ENCODE measurements at places on chromosomes 7 and 10.
A peak's percentile ranks its signal among the peaks of the same experiment; 100 is the strongest.

DNA sequence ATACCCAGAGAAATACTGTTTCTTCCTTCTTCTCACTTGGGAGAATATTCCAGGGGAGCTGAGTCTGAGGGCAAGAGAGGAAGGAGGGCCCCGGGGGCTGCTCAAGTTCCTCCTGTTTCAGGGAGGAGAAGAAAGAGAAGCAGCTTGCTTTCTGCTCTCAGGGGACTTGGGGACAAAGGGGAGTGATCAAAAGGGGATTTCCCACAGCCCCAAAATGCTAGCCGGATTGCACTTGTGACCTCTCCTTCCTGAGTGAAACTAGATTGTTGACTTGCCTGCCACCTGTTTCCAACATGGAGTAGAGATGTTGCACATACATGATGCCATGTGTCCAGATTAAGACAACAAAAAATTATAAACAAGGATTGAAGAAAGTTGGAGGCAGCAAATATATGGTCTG is 28.7 kb upstream of the PDCD4 start:
- no peak for DNase-seq

GRCh38 chr7:127910670-127911069 is 120.6 kb downstream of the LRRC4 start:
- DNase-seq = no peak

DNA sequence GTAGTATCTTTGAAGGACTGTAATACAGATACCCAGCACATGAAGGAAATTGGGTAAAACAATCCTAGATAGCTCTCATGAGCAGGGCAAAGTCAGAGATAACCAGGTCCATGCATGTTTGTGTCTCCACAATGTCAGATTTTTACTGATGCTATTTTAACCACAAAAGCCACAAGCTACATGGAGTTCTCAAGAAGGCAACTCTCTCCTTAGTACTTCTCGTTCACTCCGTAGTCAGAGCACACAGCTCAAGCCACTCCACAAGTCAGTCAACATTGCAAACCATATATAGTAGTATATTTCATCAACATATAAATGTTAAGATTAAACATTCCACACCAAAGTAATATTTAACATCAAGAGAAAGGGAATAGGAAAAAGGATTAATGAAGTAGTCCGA is 98.0 kb upstream of the PIK3CG start:
- DNase-seq = peak; percentile 41

DNA sequence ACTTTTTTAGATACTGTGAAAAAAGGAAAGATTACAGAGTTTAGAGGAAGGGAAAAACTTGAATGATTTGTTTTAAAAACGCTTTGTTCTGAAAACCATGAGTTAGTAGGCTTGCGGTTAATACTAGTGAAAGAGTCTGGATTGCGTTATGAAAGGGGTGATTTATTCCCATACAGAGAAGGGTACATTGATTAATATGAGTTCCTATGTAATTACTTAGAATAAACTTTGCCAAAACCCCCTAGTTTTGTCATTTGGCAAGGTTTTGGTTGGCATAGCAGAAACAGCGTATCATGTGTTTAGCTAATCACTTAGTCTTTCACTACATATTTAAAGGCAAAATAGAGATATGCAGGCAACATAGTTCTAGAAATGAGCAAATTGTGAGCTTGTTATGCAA is 91.2 kb upstream of the POT1 start:
- no peak for DNase-seq

- DNase-seq = peak; percentile 46
Observed at GRCh38 chr7:51141451-51142003, 175.1 kb downstream of the COBL start.

- no peak for DNase-seq
Observed at GRCh38 chr10:133530506-133530905, 3.3 kb downstream of the CYP2E1 start.

- no peak for DNase-seq
Observed at GRCh38 chr7:114112806-114113205, 194.0 kb upstream of the PPP1R3A start.

GRCh38 chr10:67156239-67156638 is 230.4 kb downstream of the LRRTM3 start:
- DNase-seq = no peak

DNA sequence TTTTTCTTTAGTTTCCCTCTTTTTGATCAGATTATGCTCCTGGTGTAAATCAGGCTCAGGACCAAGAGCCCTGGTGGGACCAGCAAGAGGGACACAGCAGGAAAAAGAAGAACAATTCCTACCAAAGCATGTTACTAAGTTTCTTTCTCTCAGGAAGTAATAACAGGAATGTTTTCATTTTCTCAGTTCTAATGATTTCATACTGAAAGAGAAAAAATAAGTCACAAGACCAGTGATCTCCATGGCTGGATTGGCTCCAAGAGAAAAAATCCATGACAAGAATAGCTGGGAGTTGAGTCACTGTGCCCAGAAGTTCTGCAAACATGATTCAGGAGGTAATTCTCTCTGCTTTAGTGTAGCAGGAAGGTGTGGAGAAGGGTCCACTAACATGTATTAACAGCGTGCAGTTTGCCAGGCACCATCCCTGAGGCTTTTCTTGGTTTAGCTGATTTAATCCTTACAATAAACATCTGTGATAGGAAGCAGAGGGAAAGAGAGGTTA is 23.8 kb upstream of the IFIT2 start:
- DNase-seq = peak; percentile 99

DNA sequence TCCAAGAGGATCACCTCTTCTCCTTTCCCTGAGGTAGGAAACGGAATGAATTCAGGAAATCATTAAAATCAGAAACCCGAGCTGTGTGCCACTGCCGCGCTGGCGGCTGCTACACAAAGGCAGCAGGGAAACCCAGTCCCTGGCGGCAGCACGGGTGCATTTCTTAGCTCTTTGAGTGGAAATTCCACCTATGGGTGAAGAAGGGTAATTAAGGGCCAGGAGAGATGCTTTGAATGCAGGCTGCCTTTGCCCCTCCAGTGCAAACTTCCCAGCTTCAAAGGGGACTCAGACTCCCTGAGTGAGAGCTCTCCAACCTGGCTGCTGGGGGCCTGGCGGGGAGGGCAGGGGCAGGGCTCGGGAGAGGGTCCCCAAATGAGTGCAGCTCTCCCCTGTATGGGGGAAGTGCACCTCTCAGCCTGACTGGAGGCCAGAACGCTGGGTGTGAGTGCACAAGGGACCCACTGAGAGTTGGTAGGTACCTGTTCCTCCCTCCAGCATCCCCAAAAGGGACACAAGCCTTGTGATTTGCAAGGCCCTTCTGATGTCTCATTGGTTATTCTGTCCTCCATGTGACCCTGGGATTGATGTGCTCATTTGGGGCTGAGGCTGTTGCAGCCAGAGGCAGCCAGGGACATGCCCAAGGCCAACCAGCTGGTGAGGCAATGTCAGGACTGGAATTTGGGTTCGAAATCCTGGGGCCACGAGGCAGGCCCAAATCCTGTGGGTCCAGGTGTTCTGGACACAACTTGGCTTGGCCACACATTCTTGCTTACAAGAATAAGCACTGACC is 16.3 kb upstream of the ZMIZ1 start:
- no peak for DNase-seq

- DNase-seq = no peak
Observed at GRCh38 chr7:98968621-98969020, 90.3 kb downstream of the TRRAP start.

DNA sequence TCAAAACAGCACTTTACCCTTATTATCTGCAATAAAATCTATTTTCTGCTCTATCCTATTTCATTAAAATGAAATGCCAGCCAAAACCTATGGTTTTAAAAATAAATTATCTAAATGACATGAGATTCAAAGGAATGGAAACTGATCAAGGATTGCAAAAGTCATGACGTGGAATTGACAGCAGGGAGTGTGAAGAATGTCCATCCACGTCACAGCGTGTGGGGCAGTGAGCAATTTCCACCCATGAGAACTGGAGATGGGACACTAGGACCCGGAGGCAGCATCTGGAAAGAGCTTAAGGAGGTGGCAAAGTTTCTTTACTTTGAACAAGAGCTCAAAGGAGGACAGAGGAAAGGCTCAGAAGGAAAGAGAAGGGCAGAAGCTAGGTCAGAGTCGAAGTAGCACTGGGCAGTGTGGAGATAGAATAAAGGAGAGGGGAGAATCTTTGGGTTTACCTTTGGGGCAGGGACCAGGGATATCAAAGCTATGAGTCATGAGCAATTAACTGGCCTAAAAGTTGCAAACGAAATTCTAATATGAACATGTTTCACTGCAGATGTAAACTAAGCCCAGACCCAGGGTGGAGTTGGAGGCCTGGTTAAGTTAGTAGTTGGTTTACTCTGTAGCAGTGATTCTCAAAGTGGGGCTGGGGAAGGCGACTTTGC is 24.9 kb upstream of the STK17A start:
- DNase-seq = no peak

DNA sequence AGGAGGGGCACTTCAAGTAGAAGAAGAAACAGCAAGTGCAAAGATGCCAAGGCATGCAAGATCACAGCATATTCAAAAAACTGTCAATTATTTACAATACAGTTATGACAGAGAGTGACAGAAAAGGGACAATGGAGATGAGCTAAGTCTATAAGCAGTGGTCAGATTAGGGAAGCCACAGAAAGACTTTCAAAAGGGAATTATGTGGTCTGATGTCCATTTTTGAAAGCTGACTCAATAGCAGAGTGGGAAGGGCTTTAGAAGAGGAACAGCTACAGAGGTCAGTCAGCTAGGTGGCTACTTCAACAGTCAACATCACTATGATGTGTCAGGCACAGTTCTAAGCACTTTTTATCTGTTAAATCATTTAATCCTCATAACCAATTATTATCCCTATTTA is 45.2 kb upstream of the SPOCK2 start:
- DNase-seq = peak; percentile 82

DNA sequence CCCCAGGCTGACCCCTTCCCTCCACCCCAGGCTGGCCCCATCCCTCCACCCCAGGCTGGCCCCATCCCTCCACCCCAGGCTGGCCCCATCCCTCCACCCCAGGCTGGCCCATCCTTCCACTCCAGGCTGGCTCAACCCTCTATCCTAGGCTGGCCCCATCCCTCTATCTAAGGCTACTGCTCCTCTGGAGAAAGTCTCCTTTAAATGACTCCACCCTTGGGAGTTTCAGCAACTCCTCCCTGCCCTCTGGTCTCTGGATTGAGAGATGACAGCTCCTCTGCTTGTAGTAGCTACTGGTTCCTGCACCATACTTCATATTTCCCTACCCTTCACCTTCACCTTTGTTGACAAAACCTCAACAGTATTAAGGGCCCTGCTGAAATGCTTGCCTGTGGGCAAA is 8.5 kb downstream of the PRLHR start:
- DNase-seq = no peak

DNA sequence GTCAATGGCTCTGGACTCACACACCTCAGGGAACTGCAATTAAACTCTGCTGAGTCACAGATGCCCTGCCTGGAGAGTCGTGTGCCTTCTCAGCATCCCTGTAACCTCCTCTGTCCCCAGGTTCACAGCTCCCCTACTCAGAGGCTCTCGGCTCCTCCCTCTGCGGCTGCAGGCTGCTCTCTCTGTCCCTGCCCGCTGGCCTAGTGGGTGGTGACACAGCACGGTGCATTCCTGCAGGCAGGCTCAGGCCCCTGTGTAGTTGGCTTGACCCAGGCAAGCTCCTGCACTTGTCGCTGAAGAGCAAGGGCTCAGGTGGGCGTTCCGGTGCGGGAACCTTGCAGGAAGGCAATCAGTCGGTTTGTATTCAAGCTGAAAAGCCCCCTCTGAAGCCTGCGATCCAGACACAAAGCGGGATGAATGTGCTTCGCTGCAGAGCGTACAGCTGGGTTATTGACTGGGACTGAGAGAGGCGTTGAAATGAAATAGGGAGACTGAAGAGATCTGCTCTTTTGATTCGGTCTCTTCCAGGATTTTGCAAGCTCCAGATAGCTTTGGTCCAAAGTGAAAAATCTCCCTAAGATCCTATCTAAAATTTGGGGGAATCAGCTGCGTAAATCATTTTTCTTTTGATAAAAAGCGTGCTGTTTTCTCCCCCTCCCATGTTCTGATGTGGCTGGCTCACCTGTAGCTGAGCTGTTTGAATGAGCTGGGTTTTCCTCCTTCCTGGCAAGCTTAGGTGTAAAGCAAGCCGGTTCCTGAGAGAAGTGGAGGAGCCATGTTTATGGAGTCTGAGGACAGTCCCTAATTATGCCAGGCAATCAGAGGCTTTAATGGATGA is 208.7 kb upstream of the PHYHIPL start:
- no peak for DNase-seq

- DNase-seq = no peak
Observed at GRCh38 chr10:24306507-24306875, 97.6 kb downstream of the KIAA1217 start.

DNA sequence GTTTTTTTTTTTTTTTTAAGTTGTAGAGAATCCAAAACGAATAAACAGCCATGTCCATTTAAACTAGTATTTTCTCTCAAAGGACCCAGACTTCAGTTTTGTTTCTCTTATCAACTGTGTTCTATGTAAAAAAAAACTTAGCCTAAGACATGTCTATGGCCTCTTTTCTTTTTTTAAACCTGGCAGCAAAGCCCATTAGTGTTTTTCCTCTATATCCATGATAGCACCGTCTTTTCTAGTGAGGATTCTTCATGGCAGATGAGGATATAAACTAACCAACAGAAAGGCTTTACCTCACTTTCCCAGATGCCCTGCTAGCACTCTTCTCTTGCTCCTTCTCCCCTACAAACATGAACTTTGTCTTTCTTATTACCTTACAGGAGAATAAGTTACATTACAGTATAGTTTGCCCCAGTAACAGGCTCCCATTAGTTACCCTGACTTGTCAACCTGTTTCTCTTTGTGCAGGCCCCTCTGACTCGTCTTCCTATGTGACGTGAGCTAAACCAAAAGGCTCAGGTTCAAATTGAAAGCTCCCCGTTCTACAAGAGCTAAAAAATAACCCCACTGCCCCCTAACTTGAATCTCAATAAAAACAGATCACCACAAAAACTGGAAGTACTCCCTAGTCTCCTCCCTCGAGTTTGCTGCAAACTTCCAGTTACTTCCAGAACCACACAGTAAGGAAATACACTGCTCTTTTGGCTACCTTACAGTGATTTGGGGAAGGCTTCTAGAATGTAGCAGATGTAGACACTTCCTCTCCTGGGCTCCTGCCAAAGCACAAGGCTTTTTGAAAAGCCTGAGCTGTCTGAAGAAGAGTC is 20.1 kb downstream of the P4HA1 start:
- peak; percentile 69 for DNase-seq

GRCh38 chr10:78260141-78260540 is 226.5 kb downstream of the RPS24 start:
- no peak for DNase-seq

DNA sequence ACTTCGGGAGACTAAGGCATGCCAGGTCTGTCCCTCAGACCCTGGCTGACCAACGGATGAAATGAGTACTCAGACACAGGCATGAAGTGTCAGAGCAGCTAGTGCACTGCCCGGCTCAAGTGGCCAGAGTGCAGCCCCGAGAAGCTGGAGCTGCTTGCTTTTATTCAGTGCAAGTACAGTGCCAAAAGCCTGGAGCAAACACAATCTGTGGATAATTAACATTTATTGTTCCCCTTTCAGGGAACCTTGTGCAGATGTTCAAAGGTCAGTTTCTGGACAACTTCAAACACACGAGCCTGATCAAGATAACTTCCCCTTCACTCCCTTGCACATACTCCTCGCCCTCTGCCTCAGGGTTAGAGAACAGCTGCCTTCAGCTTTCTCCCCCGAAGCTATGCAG is 7.9 kb upstream of the ATE1 start:
- no peak for DNase-seq

- no peak for DNase-seq
Observed at GRCh38 chr10:89335226-89335625, 7.4 kb downstream of the IFIT3 start.

All from EL (cell line).